ENCODE measurements at places on chromosomes 5 and 9.

DNA sequence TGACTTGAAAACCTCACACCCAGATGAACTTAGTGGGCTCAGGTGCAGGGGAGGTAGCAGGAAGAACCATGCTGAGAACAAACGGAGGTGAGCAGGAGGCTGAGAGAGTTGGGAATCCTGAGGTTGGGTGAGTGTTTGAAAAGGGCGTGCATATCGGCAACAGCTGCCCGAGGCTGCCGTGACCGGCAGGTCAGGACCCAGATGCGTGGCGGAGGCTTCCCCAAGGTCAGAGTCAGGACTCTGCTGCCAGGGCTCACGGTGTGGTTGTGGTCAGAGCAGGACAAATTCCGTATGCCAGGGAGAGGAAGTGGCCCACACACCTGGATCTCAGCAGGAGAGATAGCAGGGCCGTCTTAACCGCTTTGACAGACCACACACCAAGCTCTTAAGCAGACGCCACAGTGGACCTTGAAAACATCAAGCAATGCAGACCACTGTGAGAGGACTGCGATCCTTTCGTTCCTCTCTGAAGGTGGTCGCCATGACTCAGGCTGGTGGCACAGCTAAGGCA lies 43.1 kb downstream of the ADAMTS16 start:
- no peaks in the 10 kb centered on the region for H3K36me3 ChIP-seq
- H3K4me3 ChIP-seq: no peak overlapping the region
- H3K27me3 ChIP-seq: no peaks in the 10 kb centered on the region
- no peak overlapping the region for H3K27ac ChIP-seq
- DNase-seq: no peak
- no peaks in the 10 kb centered on the region for H3K4me1 ChIP-seq

GRCh38 chr9:19989213-19989612 lies 200.4 kb upstream of the SLC24A2 start:
- no peak overlapping the region for H3K27ac ChIP-seq
- DNase-seq: no peak
- no peaks in the 10 kb centered on the region for H3K4me1 ChIP-seq
- no peaks in the 10 kb centered on the region for H3K27me3 ChIP-seq
- H3K4me3 ChIP-seq: no peak overlapping the region
- H3K36me3 ChIP-seq: no peaks in the 10 kb centered on the region

DNA sequence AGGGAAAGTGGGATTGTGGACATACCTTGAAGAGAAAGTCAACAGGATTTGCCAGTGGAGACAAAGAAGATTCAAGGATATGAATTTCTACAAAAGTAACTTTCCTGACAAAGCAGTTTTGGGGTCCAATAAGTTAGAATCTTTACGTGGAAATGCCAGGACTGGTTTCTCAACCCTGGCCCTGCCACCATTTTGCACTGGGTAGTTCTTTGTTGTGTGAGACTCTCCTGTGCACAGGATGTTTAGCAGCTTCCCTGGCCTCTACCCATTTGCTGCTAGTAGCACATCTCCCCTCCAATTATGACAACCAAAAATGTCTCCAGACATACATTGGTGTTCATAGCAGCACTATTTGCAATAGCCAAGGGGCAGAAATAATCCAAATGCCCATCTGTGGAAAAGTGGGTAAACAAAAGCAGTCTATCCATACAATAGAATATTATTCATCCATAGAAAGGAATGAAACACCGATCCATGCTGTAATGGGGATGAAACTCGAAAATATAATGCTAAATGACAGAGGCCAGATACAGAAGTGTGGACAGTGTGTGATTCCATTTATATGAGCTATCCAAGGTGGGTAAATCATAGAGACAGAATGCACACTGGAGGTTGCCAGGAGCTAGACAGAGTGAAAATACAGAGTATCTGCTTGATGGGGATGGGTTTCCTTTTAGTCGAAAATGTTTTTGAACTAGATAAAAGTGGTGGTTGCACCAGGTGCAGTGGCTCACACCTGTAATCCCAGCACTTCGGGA lies 91.4 kb downstream of the NSUN2 start:
- no peaks in the 10 kb centered on the region for H3K36me3 ChIP-seq
- H3K27ac ChIP-seq: no peak overlapping the region
- no peak for DNase-seq

GRCh38 chr5:129046151-129046550 lies 48.4 kb upstream of the ISOC1 start:
- no peaks in the 10 kb centered on the region for H3K4me1 ChIP-seq
- DNase-seq: no peak
- H3K27me3 ChIP-seq: no peaks in the 10 kb centered on the region
- H3K4me3 ChIP-seq: no peak overlapping the region
- no peak overlapping the region for H3K27ac ChIP-seq
- no peaks in the 10 kb centered on the region for H3K36me3 ChIP-seq
